ENCODE measurements at places on chromosomes 5 and 9. TPM values are rescaled to one million over a fixed set of nuclear protein-coding genes. Genes with fewer than 3 reads are reported as not detected.
A peak's percentile ranks its signal among the peaks of the same experiment; 100 is the strongest.

ENTREP1 gene
- total RNA-seq, result not detected

FCHSD1 gene
- total RNA-seq, result 18.5 TPM

PCDHB13 gene
- total RNA-seq, result 0.39 TPM

NUDT12 gene
- total RNA-seq, result 4.5 TPM

FBXL7 gene
- 12.5 TPM for total RNA-seq

GRCh38 chr5:10491673-10492026, 50.0 kb downstream of the ROPN1L start:
- DNase-seq, result no peak

- DNase-seq, result no peak
These were observed 37.5 kb downstream of the ANKDD1B start for GRCh38 chr5:75648712-75649111.

- DNase-seq, result no peak
These were observed 60.0 kb downstream of the DMAC1 start for GRCh38 chr9:7739595-7739994.

DNA sequence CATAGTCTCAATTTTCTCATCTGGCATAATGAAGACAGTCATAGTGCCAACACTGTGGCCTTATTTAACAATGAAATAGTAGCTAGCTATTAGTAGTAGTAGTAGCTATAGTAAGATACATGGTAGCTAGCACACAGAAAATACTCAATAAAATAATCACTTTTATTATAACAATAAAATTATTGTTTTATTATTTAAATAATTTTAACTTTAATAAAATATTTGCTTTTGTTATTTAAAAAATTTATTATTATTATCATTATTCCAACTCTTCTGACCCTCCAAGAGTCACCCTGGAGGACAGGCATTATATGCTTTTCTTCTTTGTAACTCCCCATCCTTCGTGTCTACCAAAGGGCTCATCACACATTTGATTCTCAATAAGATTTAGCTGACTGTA, 252.1 kb downstream of the TRIM32 start:
- DNase-seq, result no peak

DNA sequence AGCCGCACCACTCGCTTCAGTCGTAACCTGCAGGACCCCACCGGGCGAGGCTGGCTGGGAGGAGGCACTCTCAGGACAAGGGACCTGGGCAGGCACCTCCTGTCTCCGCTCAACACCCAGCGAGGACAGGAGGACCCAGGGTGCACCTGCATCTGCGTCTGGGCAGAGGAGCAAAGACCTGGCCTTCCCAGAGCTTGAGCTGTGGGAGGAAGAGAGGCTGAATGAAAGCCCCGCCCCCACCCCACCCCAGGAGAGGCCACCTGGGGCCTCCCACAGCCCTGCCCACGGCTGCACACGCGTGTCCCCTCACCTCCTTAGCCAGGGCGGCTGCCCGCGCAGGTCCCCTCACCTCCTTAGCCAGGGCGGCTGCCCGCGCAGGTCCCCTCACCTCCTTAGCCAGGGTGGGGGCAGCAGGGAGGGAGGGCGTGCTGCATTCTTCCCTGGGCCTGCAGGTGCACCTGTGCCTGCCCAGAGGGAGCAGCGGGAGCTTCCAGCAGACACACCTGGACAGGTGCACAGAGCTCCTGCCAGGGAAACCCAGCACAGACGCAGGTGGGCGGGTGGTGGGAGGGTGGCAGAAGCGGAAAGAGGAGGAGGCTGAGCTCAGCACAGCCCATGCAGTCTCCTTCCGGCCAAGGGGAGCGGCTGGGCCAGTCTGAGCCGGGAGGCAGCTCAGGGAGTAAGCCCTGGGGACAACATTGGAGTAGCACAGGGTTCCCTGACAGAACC, 18.5 kb upstream of the SLC12A7 start:
- no peak for DNase-seq

DNA sequence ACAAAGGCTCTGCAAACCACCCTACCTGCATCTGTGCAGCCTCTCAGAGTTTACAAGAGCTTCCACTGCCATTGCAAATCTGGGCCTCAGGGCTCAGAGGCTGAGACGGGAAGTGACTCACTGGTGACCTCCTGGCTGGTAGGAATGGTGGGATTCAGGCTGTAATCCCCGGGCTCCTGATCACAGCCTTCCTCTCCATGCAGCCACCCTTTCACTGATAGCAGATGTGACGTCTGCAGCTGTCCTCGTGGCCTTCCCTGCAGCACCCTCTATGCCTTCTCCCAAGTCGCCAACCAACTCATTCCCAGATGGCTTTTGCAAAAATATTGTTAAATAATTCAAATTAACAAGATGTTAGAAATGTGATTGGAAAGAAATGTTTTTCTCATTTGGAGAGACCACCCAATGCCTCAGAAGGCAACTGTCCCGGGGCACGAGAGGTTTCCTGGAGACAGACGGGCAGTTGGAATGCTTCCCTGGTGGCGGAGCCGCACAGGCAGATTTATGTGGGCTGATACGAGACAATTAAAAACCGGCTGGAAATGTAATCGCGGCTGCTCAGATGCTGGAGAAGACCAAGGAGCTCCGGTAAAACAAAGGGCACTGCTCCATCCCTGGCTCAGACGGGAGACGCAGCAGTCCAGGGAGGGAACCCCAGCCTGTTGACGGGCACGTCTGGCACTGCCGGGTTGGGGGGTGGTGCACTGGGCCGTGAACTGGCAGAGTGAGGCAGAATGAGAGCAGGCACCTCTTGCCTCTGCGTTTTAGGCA, 34.4 kb upstream of the SLC25A51 start:
- DNase-seq, result peak; percentile 97

- DNase-seq, result peak; percentile 39
These were observed 127.4 kb downstream of the BARX1 start for GRCh38 chr9:93827545-93828330.

DNA sequence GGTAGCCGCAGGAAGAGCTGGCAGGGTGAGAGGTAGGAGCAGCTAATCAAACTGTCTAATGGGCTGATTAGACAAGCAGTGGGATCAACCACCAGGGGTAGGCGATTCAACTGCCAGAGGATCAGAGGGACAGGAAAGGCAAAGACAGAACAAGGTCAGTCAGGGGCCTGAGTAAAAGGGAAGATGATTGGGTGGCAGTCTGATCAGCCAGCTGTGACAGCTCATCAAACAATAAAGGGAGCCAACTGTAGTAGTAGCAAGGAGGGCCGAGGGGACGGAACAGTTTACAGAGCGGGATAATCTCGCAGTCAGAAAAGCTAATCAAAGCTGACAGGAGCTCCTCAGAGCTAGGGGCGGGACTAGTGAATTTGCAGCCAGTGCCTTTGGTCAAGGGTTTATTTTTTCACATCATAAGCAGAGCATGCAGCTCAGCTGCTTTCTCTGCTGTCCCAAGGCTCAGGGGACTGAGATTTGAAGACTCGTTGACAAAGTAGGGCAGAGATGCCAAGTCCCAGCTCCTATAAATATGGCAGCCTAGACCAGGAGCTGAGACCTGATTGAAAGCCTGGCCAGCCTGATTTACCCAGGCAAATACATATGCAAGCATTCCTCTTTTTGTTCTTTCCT, 418.2 kb downstream of the GABRG2 start:
- no peak for DNase-seq

- no peak for DNase-seq
These were observed 1058.7 kb upstream of the ACO1 start for GRCh38 chr9:31325778-31326177.

DNA sequence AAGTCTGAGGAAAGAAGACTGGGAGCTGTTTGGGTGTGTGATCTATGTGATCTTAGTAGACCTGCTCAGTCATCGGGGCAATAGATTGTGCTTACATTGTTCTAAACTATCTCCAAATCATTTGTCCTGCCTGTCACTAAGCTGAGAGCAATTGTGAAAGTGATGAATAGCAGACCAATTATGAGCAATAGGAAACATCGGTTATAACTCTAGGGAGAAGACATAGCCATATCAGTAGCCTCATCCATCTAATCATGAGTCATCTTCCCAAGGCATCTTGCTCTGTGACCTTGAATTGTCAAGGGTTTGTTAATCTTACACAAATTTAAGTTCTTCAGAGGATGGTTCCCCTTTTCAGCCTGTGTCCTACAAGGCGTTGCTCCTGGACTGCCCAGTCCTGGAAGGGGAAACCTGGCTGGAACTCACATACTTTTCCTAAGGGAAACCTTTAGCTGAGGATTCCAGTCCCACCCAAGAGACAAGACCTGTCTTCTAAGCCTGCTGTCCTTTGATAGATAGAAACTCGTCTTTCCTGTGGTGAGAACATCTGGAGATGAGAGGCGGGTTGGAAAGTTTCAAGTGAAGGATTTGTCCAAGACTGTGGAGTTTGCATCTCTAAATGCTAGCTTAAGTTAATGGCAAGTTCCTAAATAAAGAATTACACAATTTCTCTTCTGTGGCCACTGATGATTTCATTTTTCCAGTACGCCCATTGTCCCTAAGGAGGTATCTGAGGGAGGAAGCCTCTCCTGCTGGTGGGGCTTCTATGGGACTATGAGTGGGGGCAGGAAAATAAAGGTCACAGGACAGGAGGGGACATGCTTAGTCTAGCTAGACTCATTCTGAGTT, 53.9 kb upstream of the TRIM32 start:
- peak; percentile 69 for DNase-seq

- peak; percentile 7 for DNase-seq
These were observed 427.3 kb downstream of the ISL1 start for GRCh38 chr5:51810592-51810991.

DNA sequence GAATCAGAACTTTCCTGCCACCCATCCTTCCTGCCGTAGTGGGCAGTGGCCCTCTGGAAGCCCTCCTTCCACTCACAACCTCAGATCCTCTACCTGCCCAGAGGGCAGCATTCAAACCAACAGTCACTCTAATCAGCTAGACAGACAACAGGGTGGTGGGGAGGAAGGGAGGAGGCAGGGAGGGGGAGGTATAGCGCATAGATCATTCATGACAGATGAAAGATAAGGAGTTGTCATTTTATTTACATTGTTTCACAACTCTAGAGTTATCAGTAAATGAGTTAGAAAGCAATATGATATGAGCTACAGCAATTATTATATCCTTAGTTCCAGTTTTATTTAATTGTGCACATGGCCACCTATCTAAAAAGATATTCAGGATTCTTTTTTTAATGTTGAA, 852 bp downstream of the IL9 start:
- no peak for DNase-seq

DNA sequence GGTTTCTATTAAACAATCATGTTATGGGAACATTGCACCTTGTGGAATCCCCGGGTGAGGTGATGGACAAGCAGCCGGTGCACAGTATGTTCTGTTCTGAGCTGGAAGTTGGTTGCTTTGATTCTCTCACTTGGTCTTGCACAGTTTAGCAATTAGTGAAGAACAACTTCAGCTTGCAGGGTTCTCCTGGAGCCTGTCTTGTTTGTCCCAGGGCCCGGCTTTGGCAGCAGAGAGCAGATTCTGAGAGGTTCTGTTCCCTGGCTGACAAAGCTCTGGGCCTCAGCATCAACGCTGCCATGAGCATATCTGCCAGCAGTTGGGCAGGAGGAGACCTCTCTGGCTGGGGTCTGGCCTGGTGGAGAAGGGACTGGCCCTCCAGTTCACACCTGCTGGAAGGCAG, 16.9 kb downstream of the GADD45G start:
- DNase-seq, result no peak

- peak; percentile 72 for DNase-seq
These were observed 34.6 kb upstream of the NEK6 start for GRCh38 chr9:124222918-124223720.

GRCh38 chr5:165448753-165449152, 1943.3 kb downstream of the MAT2B start:
- DNase-seq, result no peak

DNA sequence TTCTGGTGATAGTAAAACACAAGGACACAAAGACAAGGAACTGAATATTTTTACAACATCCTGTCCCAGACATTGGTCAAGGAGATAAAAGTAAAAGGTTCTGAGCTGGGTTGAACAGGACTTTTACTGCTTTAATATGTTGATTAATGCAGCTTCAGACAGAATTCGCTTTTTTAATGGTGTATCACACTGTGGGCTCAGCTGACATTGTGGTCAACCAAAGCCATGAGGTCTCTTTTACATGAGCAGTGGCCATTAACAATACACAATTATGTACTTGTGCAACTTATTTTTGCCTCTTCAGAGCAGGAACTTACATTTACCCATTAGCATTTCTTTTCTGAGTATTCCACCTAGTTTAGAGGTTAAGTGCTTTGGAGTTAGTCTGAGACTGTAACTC, 22.8 kb upstream of the ERBIN start:
- DNase-seq, result no peak
